Dermis blood vessel endothelial cell (primary cell): ENCODE measurements at places on chromosomes 2 and 18. TPM values are rescaled to one million over a fixed set of nuclear protein-coding genes. Genes with fewer than 3 reads are reported as not detected.

Gene ALLC
- not detected in 2 replicates for total RNA-seq

Gene RFTN2
- 14.4 and 22.0 TPM in 2 replicates for total RNA-seq

Gene LRRC30
- total RNA-seq = not detected in 2 replicates

Gene ST6GAL2
- 0.28 TPM in 1 of 2 replicates, not detected in the other for total RNA-seq

Gene PTCD3
- total RNA-seq = 82.2 and 93.4 TPM in 2 replicates

Gene FBXO15
- total RNA-seq = 1.7 TPM in 1 of 2 replicates, not detected in the other
